Thoracic aorta (tissue), 2 donors: ENCODE measurements at places on chromosomes 6 and 20.

GRCh38 chr6:53244958-53245357 is 96.3 kb upstream of the GCM1 start:
- DNase-seq: no peak

DNA sequence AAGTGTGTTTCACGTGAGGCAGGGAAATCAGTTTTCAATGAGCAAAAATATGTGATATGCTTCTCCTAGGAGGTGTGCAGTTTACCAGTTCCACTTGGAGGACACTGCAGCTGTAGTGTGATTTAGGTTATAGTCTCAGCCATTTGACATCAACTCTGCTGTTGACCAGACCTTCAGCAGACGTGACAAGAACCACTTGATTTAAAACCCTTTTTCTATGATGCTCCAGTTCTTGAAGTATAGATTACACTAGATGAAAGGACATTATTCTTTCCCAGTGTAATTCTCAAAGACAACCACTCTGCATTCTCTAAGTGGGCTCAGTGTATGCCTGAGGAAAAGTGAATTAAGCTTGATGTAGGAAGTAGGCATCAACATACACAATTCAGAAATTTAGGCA is 480.8 kb downstream of the TBC1D32 start:
- DNase-seq: no peak

DNA sequence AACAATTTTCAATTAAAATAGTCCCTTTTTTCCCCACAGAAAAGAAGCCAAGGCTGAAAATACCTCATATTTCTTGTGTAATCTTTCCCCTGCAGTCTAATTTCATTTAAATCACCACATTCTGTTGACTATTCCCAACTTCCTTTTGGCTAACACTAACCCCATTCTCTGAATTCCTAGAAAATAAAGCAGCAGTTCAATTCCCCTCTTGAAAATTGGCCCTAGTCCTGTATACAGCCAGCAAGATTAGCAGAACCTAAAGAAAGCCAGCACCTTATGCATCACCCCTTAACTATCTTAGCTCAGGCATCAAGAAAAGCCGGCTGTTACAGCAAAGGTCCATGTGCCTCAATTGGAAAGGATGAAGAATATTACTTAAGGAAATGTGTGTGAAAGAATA is 69.7 kb downstream of the MDN1 start:
- no peak for DNase-seq

GRCh38 chr6:73703466-73703865 is 7.5 kb downstream of the CD109 start:
- DNase-seq: no peak
